Activated naive CD4-positive, alpha-beta T cell (primary cell): ENCODE measurements at places on chromosomes 1 and 21.

DNA sequence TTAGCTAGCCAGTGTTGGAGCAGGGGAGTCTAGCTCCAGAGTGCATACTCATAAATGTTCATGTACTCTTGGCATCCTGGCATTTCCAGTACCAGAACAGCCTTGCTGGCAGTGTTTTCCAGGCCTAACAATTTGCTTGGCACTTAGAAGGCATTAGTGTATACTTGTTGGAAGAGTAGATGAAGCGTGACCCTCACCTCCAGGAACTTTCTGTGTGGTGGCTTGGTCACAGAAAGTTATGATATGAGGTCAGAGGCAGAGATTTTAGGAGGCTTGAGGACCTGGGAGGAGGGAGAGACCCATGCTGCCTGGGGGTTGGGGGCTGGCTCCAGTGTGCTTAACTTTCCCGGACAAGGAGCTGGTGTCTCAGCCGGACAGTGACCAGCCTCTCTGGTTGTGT is 52.7 kb upstream of the GCLM start:
- DNase-seq: no peak

DNA sequence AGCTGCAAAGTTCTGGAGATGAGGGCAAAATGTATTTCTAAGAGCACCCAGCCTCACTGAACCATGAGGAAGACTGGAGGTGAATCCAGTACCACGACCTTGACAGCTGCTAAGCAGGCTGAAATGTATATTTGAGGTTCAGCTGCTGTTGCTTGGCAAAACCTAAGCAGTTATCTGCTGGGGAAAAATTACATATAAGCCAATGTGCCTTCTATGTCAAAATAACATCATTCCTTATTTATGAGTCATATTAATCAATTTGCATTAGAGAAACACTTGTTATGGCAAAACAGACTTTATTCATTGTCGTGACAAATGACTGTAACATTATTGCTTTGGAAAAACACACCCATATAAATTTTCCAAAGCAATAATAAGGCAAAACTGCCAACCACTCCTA is 560.5 kb upstream of the NR5A2 start:
- no peak for DNase-seq

DNA sequence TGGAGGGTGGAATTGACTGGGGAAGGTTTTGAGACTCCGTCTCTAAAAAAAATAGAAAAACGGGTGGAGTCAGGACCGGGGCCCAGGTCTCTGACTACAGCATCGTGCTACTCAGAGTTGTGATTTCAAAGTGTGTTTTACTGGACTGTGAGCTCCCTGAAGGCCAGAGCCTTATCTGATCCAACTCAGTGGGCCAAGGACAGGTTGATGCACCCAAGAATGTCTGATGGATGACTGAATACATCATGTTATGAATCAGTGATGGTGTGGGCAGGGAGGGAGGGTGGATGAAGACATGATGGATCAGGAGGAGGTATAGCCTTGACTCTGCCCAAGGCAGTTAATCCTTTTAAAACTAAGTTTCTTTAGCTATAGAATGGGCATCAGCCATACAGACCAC is 81.6 kb downstream of the FOXD2 start:
- no peak for DNase-seq

DNA sequence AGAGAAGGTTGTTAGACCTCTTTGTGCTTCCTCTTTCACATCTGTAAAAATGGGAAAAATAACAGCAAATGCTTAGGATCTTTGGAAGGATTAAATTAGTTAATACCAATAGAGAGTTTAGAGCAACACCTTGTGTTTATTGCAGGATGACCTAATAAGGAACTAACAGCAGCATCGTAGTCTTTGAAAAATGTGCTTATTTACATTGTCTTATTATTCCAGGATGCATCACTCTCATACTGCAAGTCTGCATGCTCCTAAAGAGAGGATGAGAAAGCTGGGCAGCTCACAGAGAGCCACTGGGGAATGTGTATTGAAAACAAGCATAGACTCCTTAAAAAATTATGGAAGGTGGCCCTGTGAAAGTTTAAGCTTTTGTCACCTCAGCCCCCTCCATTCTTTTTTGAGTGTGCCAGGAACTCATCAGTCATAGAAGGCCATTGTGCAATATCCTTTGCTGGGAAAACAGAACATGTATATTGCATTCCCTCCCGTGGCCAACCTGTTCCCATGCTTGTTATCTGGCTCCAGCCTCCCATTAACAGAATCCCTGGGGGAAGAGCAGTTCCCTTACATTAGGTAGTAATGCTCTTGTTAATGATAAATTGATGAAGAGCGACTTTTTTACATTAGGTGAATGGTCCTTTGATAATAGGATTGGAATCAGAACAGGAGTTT is 180.7 kb downstream of the ZNF326 start:
- no peak for DNase-seq

DNA sequence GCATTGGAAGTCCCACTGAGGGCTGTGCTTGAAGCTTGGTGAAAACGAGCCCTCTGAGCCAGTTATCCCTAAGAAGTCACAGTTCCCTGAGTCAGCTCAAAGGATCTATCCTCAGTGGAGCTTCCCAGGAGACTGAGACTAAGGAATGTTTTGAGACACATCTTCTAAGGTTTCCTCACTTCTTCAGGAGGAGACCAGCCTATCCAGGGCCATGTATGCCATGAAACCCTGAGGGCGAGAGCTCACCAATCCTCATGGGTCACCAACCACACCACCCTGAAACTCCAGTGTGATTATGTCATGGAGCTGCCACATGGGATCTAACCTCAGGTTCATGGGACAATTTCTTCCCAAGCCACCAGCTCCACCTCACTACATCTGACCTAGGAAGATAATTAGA is 7.6 kb upstream of the TIE1 start:
- DNase-seq: no peak

GRCh38 chr1:29310616-29311180 is 74.4 kb downstream of the PTPRU start:
- no peak for DNase-seq

- DNase-seq: no peak
Measured at GRCh38 chr1:47991187-47991586, 6.0 kb downstream of the TRABD2B start.

- DNase-seq: no peak
Measured at GRCh38 chr1:156711011-156711817, 5.8 kb upstream of the CRABP2 start.

DNA sequence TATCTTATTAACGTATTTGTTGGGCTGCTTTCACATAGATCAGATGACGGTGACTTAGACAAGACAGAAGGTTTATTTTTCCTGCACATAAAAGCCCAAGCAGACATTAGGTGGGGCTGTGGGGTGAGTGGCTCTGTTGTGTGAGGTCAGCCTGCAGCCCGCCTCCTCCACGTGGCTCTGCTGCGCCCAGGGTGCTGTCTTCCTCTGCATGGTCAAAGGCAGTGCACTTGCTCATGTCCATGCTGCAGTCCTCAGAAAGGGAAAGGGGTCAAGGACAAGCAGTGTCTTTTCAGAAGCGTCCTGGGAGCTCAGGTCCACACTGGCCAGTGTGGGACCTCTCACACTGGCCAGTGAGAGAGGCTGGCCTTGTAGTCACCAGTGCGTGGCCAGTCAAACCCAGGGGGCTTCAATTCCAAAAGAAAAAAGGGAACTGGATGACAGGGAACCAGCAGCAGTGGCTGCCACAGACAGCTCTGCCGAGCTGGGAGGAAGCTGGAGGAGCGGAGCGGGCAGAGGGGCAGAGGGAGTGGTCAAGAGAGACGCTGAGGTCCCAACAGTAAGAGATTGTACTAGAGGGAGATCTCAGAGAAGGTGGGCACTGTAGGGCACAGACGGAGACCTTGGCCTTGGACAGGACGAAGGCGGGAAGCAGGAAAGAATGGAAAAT is 35.9 kb upstream of the SLC45A1 start:
- DNase-seq: no peak

DNA sequence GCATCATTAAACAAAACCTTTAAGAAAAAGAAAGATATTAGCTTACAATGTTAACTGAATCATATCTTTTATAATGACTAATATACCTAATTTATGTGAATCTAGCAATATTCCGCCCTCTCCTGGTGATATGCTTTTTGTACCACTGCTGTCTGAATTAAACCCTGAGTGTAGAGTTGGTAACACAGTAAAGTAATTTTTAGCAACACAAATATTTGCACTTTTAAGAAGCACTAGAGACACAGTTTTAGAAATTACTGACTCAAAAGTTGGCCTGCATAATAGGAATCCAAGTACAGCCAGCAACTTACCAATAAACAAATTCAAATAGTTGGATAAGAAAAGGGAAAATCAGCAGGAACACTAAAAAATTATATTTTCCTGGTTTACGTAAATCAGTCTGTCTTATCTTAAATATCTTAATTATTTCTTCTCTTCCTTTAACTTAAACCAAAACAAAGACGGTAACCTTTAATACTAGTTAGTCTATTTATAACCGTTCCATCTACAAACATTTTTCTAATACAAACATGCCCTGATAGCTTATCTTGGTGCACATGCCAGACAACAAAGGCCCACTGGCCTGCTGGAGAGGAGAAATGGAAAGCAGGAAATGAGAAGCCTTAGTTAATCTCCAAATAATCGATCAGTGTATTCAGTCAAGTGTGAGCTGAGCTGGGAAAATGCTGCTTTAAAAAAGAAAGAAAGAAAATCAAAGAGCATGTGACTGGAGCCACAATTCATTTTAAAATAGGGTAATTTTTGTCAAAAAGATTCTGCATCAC is 246.0 kb downstream of the RERE start:
- DNase-seq: no peak

DNA sequence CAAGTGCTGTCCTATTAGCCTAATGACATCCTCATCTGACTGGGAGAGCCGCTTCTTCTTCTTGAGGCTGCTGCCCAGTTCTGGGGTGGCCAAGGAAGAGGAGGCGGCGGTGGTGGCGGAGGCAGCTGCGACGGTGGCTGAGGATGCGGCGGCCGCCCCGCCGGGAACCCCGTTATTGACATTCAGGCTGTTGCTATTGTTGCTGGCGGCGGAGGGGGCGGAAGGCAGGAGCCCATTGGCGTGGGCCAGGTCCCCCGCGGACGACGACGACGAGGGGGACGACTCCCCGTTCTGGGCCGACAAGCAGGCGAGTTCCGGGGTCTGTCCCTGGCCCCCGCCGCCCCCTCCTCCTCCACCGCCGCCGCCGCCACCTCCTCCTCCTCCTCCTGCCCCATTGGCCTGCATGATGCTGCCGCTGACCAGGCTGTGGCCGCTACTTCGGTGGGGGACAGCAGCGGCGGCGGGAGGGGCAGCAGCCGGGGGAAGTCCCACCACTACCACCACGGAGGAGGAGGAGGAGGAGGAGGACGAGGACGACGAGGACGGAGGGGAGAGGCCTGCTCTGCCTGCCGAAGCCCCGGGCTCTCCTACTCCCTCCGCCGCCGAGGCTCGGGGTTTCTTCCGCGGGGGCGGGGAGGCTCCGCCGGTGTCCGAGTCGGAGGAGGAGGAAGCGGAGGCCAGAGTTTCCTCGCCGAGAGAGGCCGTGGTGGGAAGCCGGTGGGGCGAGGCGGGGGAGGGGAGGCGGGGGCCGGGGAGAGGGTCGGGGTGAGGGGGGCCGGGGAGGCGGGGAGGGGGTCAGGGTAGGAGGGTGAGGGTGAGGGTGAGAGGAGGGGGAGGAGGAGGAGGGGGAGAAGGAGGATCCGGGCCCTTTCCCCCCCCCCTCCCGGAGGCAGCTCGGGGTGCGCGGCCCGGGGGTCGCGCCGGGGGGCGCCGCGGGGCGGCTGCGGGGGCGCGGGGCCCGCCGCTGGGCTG is 610 bp downstream of the WDR26 start:
- no peak for DNase-seq

GRCh38 chr1:232511172-232511571 is 118.8 kb downstream of the SIPA1L2 start:
- no peak for DNase-seq

GRCh38 chr1:67956116-67956515 is 94.3 kb downstream of the DIRAS3 start:
- no peak for DNase-seq
